Right lung (tissue), 10 donors: ENCODE measurements at places on chromosomes 4 and X. TPM values are rescaled to one million over a fixed set of nuclear protein-coding genes. Genes with fewer than 3 reads are reported as not detected.
A peak's percentile ranks its signal among the peaks of the same experiment; 100 is the strongest.

The GPM6B gene
- 34.2 TPM for polyA plus RNA-seq

The RUFY3 gene
- 137 TPM for polyA plus RNA-seq

The IBSP gene
- polyA plus RNA-seq = 0.30 TPM

The ARAP2 gene
- polyA plus RNA-seq = 6.4 TPM

The IL2 gene
- not detected for polyA plus RNA-seq

The XKRX gene
- 3.0 TPM for polyA plus RNA-seq

The RIPPLY1 gene
- polyA plus RNA-seq = 0.16 TPM

The SPP1 gene
- polyA plus RNA-seq = 48.2 TPM

The AVPR2 gene
- polyA plus RNA-seq = 0.58 TPM

The SSX4 gene
- polyA plus RNA-seq = not detected

The CLDN2 gene
- 73.4 TPM for polyA plus RNA-seq

The DCAF8L2 gene
- polyA plus RNA-seq = not detected

DNA sequence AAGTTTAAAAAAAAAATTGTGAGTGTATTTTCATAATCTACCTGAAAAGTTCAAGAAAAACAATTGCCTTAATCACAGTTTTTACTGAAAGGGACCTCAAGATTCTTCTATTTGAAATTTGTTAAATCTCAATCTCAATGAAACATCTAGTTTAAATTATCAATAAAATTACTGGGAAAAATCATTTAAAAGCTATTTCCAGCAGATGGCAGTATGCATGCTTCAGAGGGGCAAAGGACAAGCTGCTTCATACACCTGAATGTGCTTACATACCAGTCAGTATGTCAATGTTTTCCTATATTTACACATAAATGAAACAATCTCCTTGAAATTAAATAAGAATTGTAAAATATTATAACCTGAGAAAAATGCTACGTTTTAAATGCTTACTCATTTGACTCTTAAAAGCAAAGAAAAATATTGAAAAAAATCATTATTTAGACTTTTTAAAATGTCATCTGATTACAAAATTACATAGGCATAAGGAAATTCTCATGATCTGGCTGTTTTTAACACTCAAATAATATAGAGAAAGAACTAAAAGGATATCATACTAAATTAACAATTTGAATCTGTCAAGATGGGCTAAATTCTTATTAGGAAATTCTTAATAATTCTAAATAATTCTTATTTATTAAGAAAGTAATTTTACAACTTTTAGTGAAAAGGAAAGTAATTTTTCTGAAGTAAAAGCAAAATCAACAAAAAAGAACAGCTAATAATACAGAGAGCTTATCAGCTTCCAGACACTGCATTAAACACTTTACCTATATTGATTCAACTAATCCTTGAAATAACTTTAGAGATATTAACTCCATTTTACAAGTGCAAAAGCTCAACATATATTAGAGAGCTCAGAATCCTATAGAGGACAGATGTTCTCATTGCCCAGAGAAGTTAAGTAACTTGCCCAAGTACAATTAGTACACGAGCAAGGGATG lies 242.1 kb downstream of the ADAMTS3 start:
- DNase-seq = no peak

DNA sequence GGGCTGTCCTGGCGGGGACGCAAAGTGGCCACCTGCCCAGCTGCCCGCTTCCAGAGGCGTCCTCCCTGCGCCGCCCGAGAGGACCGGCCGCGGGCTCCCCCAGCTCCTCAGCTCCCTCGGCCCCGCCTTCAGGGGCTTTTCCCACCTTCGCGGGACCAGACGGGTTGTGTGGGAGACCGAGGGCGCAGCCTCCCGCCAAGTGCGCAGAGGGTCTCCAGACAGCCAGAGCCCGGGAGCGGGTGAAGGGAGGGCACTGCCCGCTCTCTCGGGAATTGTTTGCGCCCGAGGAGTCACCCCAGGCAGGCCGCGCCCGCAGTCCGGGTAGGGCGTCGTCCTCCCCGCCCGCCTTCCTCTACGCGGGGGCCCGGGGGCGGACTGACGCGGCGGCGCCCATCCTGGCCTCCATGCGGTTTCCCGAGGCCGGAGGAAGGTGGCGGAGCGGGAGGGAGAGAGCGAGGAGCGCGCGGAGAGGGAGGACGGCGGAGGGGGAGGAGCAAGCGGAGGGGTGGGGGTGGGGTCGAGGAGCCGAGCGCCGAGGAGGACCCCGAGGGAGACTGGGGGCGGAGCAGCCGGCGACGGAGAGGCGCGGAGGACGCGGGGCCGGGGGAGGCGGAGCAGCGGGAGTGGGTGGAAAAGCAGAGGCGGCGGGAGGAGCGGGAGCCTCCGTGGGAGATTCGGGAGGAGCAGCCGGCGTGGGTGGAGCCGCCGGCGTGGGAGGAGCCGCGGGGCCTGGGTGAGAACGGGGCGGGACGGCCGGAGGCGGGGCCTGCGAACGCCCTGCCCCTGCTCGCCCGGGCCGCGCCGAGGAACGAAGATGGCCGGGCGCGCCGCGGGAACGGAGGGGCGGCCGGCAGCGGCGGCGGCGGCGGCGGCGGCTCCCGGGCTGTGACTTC lies 47.5 kb downstream of the CLDN34 start:
- DNase-seq = peak; percentile 85

- DNase-seq = no peak
Measured at GRCh38 chr4:20624793-20625374, 75.4 kb upstream of the PACRGL start.

- no peak for DNase-seq
Measured at GRCh38 chr4:70759627-70760026, 37.9 kb downstream of the RUFY3 start.

- DNase-seq = no peak
Measured at GRCh38 chr4:101853691-101854090, 63.2 kb downstream of the BANK1 start.

DNA sequence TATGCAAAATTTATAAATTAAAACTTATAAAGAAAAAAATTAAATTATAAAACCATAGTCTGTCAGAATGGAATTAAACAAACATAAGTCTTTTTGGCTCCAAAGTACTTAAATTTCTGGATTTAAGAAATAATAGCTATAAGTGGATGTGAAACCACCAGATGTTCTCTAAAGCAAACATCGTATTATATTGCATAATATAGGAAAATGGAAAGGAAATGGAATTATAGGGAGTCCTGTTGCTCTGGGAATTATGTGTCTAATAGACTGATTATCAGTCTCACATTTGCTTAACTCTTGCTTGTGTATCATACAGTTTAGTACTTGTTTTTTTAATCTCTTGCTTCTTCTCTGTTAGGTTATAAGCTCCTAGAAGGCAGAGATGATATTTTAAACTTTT lies 819.2 kb downstream of the RAPGEF2 start:
- no peak for DNase-seq

- no peak for DNase-seq
Measured at GRCh38 chrX:55005256-55005655, 5.1 kb downstream of the APEX2 start.

DNA sequence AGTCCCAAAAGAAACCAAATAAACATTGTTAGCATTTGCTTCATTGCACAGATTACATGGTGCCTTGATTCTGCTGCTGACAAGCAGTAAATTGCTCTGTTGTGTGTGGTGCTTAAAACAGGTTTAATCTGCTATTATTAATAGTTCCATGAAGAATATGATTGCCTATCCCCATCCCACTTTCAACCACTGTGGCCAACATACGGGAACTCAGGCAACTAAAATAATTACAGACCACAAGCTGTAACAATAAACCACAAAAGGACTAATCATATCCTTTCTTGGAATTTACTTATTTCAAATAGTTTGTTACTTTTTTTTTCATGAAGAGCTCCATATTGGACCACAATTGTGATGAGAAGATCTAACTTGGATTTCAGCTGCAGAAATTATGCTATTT lies 131.5 kb downstream of the PACRGL start:
- no peak for DNase-seq

DNA sequence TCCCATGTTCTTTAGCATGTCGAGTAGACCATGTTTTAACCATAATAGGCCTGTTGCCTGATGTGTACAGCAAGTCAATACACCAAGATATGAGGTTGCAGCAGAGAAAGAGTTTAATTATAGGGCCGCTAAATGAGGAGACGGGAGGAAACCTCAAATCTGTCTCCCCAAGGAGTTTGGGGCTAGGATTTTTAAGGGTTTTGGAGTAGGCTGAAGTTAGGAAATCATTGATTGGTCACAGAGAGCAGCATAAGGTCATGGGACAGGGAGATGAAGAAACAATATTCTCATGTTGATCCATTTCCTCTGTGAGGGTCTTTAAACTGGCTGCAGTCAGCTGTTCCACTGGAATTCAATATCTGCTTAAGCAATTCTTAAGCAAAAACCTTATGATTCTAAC lies 160.2 kb upstream of the GALNT7 start:
- DNase-seq = no peak

DNA sequence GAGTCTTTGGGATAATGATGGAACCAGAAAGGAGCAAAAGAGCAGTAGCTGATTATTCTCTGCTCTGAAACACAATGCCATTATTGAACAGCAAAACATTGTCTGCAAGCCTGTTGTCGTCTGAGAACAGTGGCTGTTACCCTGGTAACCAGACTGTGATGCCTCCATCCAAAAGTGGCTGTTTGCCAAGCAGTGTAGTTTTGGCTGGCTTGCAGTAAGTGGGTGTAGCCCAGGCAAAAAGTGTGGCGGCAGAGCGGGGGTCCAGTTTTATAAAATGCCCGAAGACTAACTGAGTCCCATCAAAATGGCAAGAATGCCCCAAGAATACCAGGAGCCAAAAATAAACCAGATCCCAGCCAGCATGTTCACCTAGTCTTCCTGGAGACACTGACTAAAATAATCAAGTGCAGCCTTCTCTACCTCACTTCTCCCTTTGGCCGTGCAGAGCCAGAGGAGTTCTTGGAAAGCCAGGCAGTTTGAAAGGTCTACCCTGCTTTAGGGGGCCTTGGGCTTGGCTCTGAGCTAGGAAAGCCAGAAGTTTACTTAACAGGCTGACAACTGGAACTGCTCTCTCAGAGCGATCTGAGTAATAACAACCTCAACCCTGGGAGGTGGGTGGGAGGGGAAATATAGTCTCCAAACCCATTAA lies 2.6 kb downstream of the PLP1 start:
- no peak for DNase-seq

DNA sequence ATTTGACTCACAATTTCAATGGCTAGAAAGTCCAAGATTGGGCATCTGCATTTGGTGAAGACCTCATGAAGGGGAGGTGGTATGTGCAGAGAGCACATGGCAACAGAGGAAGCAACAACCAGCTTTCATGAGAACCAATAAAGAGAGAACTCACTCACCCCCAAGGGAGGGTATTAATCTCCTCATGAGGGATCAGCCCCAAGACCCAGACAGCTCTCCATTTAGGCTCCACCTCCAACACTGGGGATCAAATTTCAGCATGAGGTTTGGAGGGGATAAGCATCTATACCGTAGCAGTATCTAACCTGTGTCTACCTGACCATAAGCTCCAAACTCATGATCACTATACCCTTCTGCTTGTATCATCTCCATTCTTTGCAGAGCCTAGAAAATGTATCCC lies 9.3 kb upstream of the TBC1D19 start:
- DNase-seq = no peak

DNA sequence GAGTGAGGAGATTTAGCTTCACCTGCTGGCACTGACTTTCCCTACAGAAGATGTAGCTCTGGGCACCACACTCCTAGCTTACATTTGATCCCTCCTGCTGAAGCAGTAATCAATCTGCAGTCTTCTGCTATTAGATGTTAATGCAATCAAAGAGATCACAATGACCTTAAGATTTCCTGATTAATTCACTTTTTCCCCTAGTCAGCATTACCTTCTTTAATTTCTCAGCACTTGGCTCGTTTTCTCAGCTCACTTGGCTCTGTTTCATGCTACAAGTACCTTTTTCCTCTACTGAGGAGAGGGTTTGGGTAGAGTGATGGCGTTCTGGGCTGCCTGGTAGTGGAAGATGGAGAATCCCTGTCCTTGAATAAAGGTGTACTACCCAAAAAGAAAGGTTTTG lies 113.0 kb upstream of the PAK3 start:
- no peak for DNase-seq

GRCh38 chr4:153934688-153935017 lies 145.8 kb upstream of the SFRP2 start:
- no peak for DNase-seq

GRCh38 chr4:85867271-85867670 lies 392.3 kb downstream of the ARHGAP24 start:
- no peak for DNase-seq

- no peak for DNase-seq
Measured at GRCh38 chr4:128866269-128866668, 56.8 kb downstream of the JADE1 start.

DNA sequence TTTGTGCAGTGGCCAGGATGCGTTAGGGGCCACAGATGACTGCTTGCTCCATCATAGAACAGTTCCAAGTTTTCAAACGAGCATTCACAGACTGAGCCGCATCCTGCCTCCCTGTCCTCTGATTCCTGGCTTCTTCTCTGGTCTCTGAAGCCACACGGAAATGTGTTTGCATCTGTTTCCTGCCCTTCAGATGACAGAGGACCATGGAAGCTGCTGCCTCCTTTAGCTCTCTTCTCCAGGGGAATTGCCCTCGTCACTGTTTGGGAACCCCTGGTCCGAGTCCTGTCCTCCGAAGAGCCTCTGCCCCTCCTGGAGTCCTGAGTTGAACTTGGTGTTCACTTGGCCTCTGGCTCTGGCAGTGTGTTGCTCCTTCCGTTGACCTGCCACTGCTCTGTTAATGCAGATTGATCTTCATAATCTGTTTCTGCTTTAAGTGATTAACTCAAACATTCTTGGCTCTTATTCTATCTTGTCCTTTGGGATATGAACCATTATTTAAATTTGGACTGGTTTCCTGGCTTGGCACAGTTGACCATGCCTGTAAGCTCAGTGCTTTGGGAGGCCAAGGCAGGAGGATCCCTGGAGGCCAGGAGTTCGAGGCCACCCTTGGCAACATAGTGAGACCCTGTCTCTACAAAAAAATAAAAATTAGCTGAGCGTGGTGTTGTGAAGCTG lies 96.0 kb downstream of the PTTG2 start:
- DNase-seq = peak; percentile 22

- no peak for DNase-seq
Measured at GRCh38 chr4:37967736-37968135, 7.5 kb downstream of the PTTG2 start.

GRCh38 chr4:7295197-7295910 lies 103.0 kb downstream of the SORCS2 start:
- DNase-seq = no peak

GRCh38 chrX:147877726-147878125 lies 34.0 kb upstream of the FMR1 start:
- DNase-seq = no peak

- DNase-seq = no peak
Measured at GRCh38 chr4:131974730-131975129, 1174.4 kb upstream of the PCDH10 start.
